ENCODE measurements at places on chromosomes 11 and 22.

GRCh38 chr11:57339328-57339727 is 1.2 kb downstream of the P2RX3 start:
- no peak for DNase-seq

- no peak for DNase-seq
Observed at GRCh38 chr11:115161876-115162275, 342.3 kb downstream of the CADM1 start.

- DNase-seq: no peak
Observed at GRCh38 chr11:828506-829175, 922 bp downstream of the CRACR2B start.

DNA sequence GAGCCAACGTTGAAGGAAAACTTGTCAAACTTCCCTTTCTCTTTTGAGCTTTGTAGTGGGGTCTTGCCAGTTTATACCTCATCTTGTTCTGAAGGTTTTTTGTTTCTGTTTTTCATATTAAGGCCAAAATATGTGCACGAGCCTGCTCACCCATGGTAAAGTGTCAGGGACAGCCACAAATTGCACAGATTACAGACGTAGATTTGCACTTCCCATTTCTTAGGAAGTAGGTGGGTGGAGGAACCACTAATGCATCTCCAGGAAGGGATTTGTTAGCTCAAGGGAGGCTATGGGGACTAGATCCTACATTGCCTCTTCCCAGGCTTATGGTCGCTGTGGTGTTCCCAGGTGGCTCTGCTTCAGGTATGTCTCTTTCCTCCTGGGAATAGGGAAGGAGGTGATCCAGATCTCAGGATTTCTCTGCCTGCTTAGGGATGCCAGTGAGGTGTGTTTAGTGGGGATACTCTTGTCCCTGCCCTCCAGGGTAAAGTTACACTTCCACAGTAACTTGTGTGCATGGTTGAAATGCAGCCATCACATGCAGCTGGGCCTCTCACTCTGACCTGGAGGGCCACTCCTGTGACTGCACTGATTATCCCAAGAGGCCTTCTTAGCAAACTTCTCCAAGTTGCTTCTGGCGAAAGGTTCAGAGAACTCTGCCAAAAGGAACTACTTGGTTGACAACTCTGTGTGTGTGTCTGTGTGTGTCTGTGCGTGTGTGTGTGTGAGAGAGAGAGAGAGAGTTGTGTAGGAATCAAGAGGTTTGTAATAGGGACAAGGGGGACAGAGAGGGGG is 9.8 kb downstream of the PPFIBP2 start:
- no peak for DNase-seq

DNA sequence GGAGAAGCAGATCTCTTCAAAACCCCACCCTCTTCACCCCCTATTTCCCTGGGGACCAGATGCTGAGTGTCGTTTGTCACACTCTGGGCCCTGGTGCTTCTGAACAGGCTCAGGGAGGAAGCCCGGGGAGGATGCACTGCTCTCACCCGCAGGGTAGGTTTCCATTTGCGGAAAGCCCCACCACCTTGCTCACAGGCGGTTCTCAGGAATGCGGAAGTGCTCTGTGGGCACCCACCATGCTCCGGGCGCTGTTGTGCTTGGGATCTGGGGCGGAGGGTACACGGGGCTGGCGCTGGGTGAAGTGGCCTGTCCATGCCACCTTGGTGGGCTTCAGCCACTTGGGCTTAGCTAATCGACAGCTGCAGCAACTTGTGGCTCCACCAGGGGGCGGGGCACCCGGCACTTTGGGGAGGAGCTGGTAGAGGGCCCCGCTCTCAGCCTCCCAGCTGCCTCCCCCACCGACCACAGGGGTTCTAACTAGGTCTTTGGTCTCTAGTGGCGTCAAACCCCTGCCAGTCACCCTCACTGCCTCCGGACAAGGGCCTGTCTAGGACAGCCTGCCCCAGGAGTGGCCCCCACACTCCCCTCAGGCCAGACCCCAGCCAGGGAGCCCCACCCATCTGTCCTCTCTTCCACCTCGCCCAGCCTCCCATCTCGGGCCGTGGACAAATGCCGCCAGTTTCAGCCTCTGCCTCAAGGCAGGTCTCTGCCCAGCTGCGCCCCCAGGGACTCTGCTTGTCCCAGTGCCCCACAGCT is 7.4 kb downstream of the NDUFV1 start:
- DNase-seq: peak; percentile 70

DNA sequence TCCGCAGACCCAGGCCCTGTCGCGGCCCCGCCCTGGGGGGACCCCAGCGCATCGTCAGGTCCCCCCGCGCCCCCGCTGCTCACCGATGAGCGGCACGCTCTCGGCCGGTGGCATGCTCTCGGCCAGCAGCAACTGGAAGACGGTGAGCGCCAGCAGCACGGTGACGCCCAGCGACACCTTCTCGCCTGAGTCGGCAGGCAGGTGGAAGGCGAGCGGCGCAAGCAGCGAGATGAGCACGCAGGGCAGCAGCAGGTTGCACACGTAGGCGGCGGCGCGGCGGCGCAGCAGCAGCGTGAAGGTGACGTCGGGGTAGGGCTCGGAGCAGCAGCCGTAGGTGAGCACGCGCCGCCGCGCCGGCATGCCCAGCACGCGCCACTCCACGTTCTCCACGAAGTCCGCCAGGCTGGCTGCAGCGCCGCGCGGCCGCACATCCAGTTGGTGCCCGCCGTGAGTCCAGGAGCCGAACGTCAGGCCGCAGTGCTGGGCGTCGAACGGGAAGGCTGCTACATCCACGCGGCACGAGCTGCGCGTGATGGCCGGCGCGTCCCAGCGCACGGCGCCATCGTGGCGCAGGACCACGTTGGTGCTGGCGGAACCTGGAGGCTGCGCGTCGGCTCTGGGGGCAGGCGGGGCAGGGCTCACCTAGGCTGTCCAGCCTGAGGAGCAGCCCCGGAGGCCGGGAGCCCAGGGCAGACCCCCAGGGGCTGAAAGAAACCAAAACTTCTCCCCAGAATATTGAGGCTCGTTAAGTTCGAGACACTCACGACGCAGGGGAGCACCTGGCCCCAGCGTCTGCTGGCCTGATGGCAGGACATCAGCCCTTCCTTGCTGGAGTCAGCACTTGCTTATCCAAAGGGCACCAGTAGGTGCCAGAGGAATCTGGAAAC is 3.8 kb downstream of the CHRNA10 start:
- DNase-seq: no peak

GRCh38 chr22:24393012-24393559 is 34.3 kb upstream of the ADORA2A start:
- DNase-seq: no peak

- no peak for DNase-seq
Observed at GRCh38 chr11:133384731-133385130, 147.6 kb downstream of the OPCML start.

- DNase-seq: no peak
Observed at GRCh38 chr11:86782742-86783141, 17.6 kb upstream of the PRSS23 start.

DNA sequence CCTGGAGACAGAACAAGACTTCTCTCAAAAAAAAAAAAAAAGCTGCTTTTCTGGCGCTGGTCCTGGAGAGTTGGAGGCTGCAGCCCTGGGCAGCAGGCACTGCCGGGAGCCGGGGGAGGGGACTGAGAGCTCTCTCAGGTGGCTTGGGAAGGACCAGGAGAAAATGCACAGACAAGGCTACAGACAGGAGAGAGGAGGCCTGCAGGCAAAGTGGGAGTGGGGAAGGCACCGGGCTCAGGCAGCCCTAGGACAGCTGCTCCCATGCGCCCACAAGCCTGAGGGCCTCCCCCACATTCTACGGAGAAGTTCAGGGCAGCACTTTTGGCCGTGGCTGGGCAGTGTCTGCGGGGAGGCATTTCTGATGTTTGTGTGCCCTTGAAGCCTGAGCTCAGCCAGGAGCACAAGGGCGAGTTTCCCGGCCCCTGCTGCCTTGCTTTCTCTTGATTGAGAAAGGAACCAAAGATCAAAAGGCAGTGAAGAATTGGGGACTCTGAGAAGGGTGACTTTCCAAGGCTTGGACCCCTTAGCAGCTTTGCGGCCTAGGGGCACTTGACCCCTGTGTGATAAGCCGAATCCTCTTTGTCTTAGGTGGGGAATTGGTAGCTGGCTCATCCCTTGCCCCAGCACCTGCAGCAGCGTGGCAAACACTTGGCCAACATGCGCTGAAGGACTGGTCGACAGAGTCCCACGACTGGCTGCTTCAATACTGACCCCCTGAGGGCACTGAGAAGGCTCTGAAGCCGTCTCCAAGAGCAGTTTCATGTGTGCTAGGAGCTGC is 35.3 kb downstream of the PPM1F start:
- no peak for DNase-seq

GRCh38 chr11:61021661-61022212 is 50.3 kb downstream of the CD6 start:
- peak; percentile 79 for DNase-seq

GRCh38 chr11:110059706-110060463 is 33.3 kb upstream of the ZC3H12C start:
- DNase-seq: no peak

DNA sequence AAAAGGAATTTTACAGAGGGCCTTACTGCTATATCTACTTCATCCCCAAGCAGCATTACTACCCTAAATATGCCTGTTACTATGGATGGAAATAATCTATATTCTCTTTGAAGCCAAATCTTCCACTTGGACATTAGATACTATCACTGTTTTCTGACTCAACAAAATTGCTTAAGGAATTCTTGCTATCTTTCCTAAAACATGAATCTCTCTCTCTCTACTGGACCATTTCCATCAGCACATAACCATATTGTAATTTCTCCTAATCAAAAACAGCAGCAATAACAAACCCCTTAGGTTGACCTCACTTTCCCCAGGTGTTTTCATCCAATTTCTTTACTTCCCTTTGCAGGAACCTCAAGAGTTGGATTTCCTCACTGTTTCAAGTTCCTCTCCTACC is 67.9 kb upstream of the BLID start:
- no peak for DNase-seq

DNA sequence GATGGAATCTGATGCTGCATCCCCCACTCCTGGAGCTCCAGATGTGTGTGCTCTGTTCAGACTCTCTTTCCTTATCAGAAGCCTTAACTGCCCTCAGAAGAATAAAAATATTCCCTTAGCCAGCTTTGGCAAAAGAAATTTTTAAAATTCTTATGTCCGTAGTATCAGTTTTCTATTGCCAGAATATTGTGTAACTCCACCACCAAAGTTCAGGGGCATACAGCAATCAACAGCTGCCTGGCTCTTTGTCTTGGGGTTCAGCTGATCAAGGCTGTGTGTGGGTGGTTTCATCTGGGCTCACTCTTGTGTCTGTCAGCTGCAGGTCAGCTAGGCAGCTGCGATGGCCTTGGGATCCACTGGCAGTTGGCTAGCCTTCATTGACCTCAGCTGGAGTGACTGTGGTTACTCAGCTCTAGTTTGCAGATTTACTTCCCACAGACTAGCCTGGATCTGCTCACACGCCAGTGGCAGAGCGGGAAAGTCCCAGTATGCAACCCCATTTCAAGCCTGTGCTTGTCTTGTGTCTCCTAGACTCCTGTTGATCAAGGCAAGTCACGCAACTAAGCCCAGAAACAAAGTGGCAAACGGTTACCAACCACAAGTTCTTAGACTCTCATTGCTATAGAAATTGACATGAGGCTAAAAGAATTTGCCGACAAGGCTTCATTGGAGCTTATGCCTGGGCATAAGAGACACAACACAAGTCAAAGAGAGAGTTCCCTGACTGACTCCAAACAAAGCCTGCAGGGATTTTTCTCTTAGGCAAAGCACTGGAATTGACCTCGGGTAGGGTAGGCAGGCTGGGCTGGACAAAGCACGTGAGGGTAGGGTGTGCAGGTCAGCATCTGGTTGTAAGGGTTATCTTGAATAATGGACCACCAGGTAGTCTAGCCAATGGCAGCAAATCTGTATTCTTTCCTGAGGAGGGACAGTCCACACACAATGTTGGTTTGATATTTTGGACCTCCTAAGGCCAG is 7.5 kb downstream of the TMEM138 start:
- no peak for DNase-seq

DNA sequence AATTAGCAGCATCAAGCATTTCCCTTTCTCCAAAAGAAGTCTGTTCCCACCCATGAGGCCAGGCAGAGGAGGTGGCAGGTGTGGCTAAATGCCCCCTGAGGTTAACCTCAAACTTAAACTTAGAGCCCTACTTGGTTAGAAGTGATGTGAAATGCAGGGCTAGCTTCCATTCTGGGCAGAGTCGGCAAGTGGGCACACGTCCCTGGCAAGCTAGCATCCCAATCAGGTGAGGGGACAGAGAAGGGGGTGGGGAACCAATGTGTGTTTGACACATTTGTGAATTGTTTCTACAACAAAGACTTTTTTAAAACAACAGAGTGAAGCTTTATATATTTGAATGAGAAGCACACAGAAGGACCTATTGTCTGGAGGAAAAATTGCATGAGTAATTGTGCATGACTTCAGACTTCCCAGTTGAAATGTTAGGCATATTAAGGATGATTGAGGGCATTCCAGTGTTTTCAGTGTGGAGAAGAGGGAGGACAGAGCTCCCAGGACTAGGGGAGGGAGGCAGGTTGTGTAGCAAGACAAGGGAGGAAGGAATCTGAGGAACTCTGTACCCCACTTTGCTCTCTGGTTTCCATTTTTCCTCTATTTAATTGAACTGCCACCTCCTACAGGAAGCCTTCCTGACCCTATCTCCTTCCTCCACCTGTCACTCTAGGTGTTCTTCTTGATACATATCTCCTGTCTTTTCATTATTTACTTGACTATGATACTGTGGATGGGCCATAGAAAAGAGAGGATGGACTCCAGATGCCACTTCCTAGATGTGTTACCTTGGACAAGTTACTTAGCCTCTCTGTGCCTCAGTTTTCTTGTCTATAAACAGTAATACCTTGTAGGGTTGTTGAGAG is 83.3 kb upstream of the PICALM start:
- no peak for DNase-seq

GRCh38 chr11:66789097-66789890 is 53.9 kb upstream of the RCE1 start:
- DNase-seq: no peak

DNA sequence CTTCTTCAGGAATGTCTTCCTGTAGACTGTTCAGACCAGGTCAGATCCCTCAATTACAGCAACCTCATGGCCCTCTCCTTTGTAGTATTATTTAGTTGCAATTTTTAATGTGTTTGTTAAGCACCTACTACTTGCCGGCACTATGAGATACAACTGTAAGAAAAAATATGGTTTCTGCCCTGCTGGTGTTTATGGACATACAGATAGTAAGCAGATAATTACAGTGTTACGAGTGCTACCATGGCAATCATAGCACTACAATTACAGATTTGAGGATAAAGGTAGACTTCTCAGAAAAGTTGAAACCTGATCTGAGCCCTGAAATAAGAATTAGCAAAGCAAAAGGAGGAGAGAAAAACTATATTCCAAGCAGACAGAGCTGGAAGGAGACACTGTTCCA is 2.8 kb downstream of the LRRC51 start:
- DNase-seq: no peak

DNA sequence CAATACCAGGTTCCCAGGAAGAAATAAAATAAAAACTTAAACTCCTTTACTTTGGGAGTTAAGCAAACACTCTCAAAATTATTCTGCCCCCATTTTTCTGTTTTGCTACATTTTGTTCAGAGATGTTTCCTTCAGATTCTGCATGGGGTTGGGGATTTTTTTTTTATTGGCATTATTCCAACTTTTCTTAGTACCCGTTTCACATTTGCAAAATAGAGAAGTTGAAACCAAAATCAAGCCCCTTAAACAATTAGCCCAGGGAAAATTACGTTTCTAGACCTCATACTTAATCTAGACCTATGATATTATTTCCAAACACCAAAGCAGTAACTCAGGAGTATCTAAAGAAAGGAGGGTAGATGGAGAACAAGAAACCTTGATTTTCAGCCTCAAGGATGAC is 20.6 kb upstream of the MS4A7 start:
- DNase-seq: no peak

Measured in stimulated activated CD4-positive, alpha-beta T cell treated with anti-CD3 and anti-CD28 coated beads, Interleukin-12 subunit alpha, Interleukin-12 subunit beta, amount 100 ng/mL, for 24 hours (primary cell).